ENCODE measurements at places on chromosomes 16 and 17. TPM values are rescaled to one million over a fixed set of nuclear protein-coding genes. Genes with fewer than 3 reads are reported as not detected.

The DPH1 gene
- total RNA-seq = 42.8 TPM

The DOC2A gene
- 2.5 TPM for total RNA-seq

The CTRB1 gene
- total RNA-seq = not detected

The KRT33A gene
- total RNA-seq = not detected

Measured in A549 treated with Hydrocortisone at 1 μM for 4 hours (cell line).